ENCODE measurements at places on chromosomes 3 and 15. TPM values are rescaled to one million over a fixed set of nuclear protein-coding genes. Genes with fewer than 3 reads are reported as not detected.

Gene SPESP1
- total RNA-seq = not detected

Gene MTHFS
- 13.7 TPM for total RNA-seq

DNA sequence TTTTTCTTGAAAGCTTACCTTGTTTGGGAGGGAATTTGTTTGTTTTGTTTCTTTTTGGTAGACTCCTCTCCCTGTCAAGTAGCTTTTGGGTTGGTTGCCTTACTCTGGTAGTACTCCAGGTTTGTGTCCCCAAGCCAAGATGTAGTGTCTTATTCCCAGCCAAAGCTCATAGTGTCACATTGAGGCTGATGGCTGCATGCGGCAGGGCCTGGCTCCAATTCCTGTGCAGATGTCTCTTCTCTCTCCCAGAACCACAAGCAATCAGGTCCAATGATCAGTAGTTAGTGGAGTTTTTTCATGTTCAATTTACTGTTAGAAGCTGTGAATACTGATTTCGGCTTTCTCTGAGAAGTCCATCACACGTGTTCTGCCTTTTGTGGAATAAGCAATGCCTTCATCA is 221.1 kb upstream of the THBS1 start:
- DNase-seq = no peak

GRCh38 chr3:181725131-181725731 is 13.5 kb downstream of the SOX2 start:
- DNase-seq = no peak

DNA sequence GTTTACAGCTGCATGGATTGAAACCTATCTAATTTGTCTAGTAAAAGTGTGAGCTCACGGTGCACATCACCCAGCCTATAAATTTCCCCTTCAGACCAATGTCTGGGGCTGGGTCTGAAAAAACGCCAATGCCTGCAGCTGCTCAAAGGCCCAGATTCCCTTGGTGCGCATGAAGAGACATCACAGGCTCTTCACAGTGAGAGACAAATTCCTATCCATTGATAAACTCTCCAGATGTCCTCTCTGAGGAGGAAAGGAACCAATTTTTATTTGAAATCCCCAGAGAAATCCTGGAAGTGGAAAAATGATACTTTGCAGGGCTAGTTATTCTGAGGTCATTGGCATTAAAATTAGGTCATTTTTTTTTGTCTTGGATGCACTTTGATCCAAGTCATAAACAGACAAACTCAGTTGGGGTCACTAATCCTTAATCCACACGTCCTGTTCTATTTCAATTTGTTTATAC is 360.5 kb downstream of the EPHA3 start:
- no peak for DNase-seq

All from SJSA1 (cell line).